ENCODE measurements at places on chromosomes 16 and 17.

GRCh38 chr17:10354651-10355050, 18.2 kb downstream of the MYH13 start:
- DNase-seq, result no peak

DNA sequence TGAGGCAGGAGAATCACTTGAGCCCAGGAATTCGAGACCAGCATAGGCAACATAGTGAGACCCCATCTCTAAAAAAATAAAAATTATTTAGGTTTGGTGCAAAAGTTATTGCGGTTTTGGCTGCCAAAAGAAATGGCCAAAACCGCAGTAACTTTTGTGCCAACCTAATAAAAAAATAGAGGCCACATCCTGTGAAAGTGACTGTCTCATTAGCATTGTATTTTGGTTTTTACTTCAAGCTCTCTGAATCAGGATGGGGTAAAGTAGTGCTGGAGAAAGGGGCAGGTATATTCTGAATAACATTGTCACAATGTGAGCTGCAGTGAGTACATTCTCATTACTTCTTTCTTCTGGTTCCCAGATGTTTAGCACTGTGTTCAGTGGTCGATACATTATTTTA, 36.0 kb downstream of the ATP6V0A1 start:
- DNase-seq, result no peak

DNA sequence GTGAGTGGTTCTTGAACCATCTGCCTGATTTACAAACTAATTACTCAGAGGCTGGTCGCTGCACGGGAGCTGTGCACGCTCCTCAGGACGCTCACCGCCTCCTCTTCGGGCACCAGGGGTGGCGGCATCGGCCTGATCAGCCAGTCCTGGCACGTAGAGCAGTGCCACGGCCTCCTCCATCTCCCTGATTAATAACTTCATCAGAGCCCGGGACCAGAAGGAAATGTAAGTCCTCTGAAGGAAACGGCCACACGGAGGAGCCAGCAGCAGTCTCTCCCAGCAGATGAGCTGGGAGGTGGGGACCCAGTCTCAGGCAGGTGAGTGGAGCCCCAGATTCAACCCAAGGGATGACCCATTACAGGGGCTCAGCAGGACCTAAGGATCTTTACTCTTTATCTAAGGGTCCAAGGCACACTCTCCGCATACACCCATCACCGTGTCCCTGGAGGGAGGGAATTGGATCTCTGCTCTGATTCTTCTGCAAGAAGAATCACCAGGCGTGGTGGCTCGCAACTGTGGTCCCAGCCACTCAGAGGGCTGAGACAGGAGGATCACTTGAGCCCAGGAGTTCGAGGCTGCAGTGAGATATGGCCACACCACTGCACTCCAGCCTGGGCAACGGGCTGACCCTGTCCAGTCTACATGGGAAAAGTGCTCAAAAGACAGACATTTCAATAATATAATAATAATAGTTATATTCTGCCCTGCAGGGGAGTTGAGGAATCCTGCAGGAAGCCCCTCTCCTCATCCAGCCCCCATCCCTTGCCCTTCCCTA, 366.5 kb downstream of the SEC14L1 start:
- no peak for DNase-seq

- DNase-seq, result peak; percentile 60
Observed at GRCh38 chr17:7217113-7217987, 2.3 kb downstream of the DLG4 start.

- no peak for DNase-seq
Observed at GRCh38 chr17:2385240-2386210, 15.3 kb downstream of the MNT start.

- DNase-seq, result peak; percentile 48
Observed at GRCh38 chr16:79437764-79438751, 162.5 kb downstream of the MAF start.

- DNase-seq, result no peak
Observed at GRCh38 chr16:21644674-21645073, 7.7 kb downstream of the IGSF6 start.

DNA sequence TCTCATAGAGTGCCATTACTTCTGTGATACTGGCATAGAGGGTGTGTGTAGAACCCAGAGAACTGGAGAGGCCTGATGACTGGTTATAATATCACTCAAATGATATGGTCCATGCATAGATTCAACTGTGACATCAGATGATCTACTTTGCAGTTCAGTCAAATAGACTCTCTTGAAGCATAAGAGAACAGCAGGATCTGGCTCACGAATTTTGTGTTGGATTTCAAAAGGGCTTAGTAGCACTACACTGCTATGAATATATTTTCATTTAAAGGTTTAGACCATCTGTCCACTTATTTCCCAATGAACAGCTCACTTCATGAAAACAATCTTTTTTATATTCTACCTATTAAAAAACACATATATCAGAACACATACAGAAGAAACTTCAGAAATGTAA, 119.7 kb downstream of the KIF2B start:
- no peak for DNase-seq

GRCh38 chr16:50152807-50153595, at the start of gene TENT4B:
TENT4B (plus strand) TSS chr16:50153306; CDS start chr16:50153622, 316 bp downstream.
- DNase-seq, result peak; percentile 88

GRCh38 chr17:81509972-81510784, 2.4 kb downstream of the ACTG1 start:
- no peak for DNase-seq

DNA sequence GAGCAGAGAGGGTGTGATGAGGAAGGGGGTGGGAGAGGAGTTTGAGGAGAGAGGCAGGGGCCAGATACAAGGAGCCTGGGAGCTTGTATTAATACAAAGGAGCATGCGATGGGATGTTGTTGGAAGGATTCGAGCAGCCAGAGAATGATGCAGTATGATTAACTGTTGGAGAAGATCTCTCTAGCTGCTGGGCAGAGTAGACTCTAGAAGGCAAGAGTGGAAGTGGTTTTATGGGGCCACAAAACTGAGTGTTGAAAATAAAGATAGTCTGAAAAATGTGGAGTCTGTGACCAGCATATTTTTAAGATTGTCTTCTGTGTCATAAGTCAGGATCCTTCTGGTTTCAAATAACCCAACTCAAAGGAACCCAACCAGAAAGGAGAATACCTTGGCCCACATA, 98.3 kb downstream of the MSI2 start:
- DNase-seq, result no peak

DNA sequence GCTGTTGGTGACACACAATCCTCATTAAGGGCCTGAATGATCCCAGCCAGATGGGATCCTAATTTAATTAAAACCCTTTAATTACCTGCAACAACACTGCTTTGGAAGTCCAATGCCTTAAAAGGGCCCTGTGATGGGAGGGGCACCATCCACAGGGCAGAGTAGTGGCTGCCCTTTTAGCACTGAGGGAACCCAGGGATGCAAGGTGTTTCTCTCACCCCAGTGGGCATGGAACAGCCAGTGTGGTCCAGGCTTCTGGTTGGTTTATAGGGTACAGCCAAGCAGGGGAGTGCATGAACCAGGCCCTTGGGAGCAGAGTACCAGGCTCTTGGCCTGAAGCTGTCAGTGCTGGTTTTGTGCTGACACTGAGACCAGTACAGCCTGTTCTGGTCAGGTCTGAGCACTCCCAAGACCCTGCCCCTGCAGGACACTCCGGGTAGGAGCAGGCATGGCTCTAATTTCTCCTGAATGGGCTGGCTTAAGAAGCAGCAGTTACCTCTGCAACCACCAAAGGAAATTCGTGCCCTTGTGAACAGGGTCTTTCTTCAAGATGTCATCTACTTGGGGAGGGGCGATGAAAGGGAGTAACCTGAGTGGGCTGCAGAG, 9.9 kb downstream of the NXPH3 start:
- DNase-seq, result no peak

- no peak for DNase-seq
Observed at GRCh38 chr17:55281649-55282378, 17.1 kb downstream of the HLF start.

- DNase-seq, result no peak
Observed at GRCh38 chr16:64990101-64990500, 131.8 kb downstream of the CDH11 start.

DNA sequence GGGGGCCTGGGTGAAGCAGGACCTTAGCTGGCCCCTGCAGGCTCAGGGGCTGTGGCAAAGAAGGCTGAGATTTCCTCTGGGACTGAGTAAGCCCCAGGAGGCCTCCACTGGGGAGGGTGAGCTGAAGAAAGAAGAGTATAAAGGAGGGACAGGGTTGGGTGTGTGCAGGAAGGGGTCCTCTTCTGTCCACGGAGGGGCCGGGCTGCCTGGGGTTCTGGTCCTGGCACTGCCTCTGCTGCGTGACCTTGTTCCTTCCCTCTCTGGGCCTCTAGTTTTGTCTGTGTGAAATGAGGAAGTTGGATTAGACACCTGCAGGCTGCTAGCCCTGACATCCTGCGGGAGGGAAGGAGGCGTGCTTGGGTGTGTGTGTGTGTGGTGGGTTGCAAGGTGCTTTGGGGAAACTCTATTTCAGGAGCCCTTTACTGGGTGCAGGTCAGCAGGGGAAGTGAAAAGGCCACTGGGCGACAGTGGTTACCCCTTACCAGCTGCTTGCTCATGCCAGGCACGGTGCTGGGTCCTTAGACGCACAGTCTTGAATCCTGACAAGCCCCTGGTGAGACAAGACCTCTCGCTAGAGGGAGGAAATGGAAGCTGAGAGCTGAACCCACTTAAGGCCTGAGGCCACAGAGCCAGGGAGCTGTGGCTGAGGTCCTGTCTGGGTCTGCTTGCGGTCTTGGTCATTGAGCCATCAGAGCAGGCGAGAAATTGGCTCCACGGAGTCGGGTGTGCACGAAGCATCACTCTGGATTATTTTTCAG, 60.7 kb downstream of the OR1D5 start:
- no peak for DNase-seq

DNA sequence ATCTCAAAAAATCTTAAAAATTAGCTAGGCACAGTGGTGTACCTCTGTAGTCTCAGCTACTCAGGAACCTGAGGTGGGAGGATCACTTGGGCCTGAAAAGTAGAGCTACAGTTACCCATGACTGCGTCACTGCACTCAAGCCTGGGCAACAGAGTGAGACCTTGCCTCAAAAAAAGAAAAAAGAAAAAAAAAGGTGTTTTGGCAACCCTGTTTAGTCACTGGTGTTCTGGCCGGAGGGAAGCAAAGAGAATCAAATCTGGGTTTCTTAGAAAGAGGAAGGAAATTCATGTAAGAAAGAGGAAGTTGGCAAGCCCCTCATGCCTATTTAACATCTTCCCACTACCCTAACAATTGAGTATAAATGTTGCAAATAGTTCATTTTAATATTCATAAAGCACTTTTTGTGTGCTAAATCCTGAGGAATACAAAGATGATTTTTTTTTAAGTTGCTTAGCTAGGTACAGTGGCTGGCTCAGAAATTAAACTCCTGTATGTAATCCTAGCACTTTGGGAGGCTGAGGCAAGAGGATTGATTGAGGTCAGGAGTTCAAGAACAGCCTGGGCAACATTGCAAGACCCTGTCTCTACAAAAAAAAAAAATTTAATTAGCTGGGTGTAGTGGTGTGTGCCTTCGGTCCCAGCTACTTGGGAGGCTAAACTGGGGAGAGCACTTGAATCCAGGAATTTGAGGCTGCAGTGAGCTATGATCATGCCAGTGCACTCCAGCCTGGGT, 6.5 kb upstream of the USP32 start:
- no peak for DNase-seq

DNA sequence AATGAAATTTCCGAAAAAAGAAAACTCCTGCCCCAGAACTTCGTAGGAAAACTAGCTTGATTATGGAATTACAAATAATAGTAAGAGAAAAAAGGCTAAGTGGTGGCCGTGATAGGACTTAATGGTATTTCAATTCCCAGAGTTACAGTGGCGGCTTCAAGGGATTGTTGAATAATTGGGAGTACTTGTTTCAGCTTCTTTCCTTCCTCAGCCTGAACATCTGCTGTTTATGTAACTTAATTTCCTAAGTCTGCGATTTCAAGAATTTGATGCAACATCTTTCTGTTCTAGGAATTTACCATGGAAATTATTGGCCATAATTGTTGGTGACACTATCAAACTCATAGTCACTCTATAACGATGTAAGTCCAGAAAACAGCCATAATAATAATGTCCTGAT, 684 bp upstream of the APPBP2 start:
- no peak for DNase-seq

DNA sequence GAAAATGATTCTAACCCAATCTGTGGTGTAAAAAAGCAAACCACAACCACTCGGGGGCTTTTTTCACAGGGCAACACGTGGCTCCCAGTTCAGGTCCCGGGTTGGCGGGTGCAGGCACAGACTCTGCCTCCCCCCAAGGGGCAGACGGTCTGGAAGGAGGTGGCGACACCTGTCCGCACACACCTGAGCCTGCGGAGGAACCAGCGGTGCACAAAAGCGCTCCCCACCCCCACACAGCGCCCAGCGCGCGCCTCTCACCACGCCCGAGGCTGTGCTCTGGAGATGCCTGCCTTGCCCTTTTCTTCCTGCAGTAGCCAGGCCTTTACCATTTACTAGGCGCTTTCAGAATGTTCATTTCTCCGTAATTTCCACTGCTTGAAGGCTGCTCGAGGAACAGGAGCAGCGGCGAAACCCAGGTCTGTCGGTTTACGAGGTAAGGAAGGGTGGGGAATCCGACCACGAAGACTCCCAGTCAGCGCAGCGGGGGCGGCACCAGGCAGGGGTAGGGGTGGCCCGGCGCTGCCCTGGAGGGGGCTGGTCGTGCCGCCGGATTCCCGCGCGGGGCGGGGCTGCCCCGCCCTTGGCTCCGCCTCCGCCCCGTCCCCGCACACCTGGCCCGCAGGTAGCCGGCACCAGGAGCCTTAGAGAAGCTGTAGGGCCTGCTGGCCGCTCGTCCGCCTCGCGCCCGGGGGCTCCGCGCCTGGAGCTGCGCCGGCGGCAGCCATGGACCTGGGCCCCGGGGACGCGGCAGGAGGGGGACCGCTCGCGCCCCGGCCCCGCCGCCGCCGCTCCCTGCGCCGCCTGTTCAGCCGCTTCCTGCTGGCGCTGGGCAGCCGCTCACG, at the start of gene USP43:
TSS of gene USP43 (plus strand) at position 608 of the 842 bp plus-strand sequence. CDS start at position 724, 116 bp downstream.
- DNase-seq, result no peak

- no peak for DNase-seq
Observed at GRCh38 chr17:867896-868489, 85.8 kb downstream of the MRM3 start.

GRCh38 chr17:48198950-48199541, 91.5 kb downstream of the SNX11 start:
- DNase-seq, result no peak

- peak; percentile 47 for DNase-seq
Observed at GRCh38 chr17:82400830-82401229, 17.3 kb upstream of the HEXD start.

DNA sequence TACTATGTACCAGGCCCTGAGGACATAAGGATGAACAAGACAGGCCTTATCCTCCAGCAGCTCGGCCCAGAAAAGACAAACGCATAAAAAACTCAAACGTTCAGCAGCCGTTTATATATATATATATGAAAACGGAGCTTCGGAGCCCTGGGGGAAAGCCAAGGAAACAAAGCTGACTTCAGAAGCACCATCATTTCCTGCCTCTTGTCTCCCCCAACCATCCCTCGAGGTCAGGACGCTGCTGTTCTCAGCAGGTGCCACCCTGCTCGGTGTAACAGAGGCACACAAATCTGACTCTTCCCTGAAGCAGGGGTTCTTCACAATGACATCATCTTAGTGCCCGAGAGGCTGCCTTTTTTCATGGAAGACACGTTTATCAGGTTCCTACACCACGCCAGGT, 146.9 kb downstream of the ZNF423 start:
- DNase-seq, result no peak

- no peak for DNase-seq
Observed at GRCh38 chr17:81910840-81911276, 341 bp downstream of the PCYT2 start.

Data from left ventricle myocardium inferior (tissue), 1 donor.